ENCODE measurements at places on chromosomes 4 and X. TPM values are rescaled to one million over a fixed set of nuclear protein-coding genes. Genes with fewer than 3 reads are reported as not detected.
A peak's percentile ranks its signal among the peaks of the same experiment; 100 is the strongest.

TCEAL9 gene
- total RNA-seq, result 98.7 TPM

C1QTNF7 gene
- 0.09 TPM for total RNA-seq

MCF2 gene
- 55.6 TPM for total RNA-seq

XAGE2 gene
- not detected for total RNA-seq

MAGEA12 gene
- not detected for total RNA-seq

BEX1 gene
- 1.4 TPM for total RNA-seq

UGT2B11 gene
- total RNA-seq, result not detected

GYPB gene
- total RNA-seq, result not detected

MND1 gene
- total RNA-seq, result 0.49 TPM

TMEM33 gene
- total RNA-seq, result 70.4 TPM

- DNase-seq, result no peak
Measured at GRCh38 chr4:99033956-99034355, 38.4 kb downstream of the METAP1 start.

- DNase-seq, result peak; percentile 55
Measured at GRCh38 chr4:7761720-7762119, 177.9 kb downstream of the AFAP1 start.

DNA sequence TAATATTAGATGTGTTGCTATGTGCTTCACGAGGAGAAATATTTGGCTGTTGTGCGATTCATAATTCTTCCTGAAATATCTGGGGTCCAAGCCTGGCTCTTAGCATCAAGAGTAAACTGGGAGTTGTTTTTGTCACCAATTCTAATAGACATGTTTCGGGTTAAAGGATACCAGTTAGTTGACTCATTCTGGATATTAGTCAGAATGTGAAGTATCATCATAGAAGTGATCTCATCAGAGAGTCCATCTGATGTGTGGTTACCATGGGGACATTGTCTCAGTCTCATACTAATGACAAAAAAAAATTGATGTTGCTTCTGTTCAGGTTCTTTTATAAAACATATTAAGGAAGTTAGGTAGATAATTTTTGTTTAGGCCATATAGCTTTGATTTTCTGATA is 57.2 kb upstream of the MTMR1 start:
- no peak for DNase-seq

GRCh38 chr4:179671609-179672008 is 2229.4 kb upstream of the AGA start:
- no peak for DNase-seq

- no peak for DNase-seq
Measured at GRCh38 chrX:34426334-34426733, 230.8 kb downstream of the TMEM47 start.

GRCh38 chr4:17336524-17336961 is 175.3 kb downstream of the QDPR start:
- peak; percentile 32 for DNase-seq

- DNase-seq, result no peak
Measured at GRCh38 chr4:123613586-123614344, 217.2 kb downstream of the SPRY1 start.

DNA sequence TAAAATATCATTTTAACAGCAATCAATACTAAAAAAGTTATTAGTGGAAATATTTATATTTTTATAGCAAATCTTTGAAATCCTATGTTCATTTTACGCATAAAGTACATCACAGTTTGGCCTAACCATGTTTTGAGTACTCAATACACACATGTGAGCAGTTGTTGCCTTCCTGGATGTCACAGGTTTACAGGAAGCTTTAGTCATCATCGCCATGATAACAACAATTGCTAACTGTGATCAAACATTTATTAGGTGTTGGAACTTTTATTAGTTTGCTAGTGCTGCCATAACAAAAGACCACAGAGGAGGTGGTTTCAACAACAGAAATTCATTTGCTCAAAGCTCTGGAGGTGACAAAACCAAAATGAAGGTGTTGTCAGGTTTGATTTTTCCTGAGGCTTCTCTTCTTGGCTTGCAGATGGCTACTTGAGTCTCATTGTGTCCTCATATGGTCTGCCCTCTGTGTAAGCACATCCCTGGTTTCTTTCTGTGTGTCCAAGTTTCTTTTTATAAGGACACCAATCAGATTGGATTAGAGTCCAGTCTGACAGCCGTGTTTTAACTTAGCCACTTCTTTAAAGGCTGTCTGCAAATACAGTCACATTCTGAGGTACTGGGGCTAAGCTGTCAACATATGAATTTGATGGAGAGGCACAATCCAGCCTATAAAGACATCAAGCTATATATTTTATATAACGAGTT is 43.1 kb upstream of the BOD1L1 start:
- DNase-seq, result no peak

DNA sequence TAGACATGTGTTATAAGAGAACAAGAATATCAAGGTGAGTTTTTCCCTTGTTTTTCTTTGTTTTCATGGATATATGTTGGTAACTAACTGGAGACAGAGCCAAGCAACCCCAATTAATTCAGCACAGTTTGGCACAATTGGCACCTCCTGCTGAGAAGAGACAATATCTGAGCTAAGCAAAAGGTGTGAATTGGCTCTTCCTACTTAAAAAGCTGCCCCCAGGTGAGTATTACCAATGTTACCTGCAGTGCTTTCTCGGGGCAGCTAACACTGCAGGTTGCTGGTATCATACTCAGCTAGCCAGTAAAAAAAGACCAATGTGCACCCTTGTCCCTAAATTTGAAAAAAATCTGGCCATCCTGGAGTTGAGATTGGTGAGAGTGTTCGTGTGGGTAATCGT is 871.2 kb upstream of the TENM3 start:
- no peak for DNase-seq

DNA sequence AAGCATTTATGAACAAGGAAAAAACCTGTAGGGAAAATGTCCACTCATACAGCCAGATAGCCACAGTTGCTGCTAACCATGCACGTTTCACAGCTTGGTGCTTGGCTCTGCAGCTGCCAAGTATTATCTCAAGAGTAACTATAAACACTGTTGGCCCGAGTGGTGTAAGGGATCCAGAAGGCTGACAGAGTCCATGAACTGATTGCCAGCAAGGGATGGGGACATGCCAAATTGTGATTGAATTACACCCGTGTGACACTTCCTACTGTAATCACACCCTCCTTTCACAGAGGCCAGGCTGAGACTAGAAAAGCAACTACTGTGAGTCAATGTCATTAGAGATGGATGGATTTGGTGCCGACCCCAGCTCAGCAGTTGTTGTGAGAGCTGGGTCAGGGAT is 223.9 kb upstream of the ANKRD50 start:
- no peak for DNase-seq

DNA sequence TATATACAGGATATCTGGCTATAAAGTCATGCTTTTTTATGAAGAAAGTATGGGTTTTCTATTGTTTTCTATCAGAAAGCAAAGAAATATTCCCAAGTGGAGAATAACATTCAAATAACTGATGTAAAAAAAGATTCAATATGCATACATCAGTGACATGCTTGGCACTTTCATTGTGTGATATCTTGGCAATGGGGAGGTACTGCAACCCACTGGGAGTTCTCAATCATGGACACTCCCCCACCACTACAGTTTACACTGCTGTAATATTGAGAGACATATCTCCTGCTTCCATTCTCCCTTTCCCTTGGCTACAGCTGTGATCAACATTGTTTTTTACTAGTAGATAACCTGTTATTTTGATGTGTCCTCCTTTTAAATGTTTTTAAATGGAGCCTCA is 257.8 kb downstream of the CAMK2D start:
- DNase-seq, result no peak

- no peak for DNase-seq
Measured at GRCh38 chr4:13920111-13920875, 292.8 kb upstream of the BOD1L1 start.

- DNase-seq, result no peak
Measured at GRCh38 chr4:31045724-31046318, 325.7 kb downstream of the PCDH7 start.
